ENCODE measurements at places on chromosomes 3 and 15.

- H3K4me3 ChIP-seq, result no peak overlapping the region
- DNase-seq, result no peak
- H3K27me3 ChIP-seq, result no peaks in the 10 kb centered on the region
Measured at GRCh38 chr15:84648539-84648938, 5.5 kb downstream of the WDR73 start.

GRCh38 chr15:89845305-89845893 lies 30.7 kb upstream of the ANPEP start:
- H3K27me3 ChIP-seq, result no peaks in the 10 kb centered on the region
- no peak overlapping the region for H3K4me3 ChIP-seq
- DNase-seq, result no peak

GRCh38 chr3:119042162-119042561 lies 7.5 kb upstream of the IGSF11 start:
- H3K4me1 ChIP-seq, result no peaks in the 10 kb centered on the region
- H3K4me3 ChIP-seq, result no peak overlapping the region
- no peak for DNase-seq

- no peaks in the 10 kb centered on the region for H3K4me1 ChIP-seq
- no peak for DNase-seq
- H3K36me3 ChIP-seq, result no peaks in the 10 kb centered on the region
- no peak overlapping the region for H3K27ac ChIP-seq
Measured at GRCh38 chr3:23738944-23739343, 66.8 kb upstream of the UBE2E1 start.

GRCh38 chr3:112602217-112602838 lies 38.6 kb downstream of the CCDC80 start:
- H3K27ac ChIP-seq, result no peak overlapping the region
- no peak for DNase-seq
- H3K36me3 ChIP-seq, result peaks cover 18% of the 10 kb centered on the region
- H3K27me3 ChIP-seq, result no peaks in the 10 kb centered on the region
- peaks cover 11% of the 10 kb centered on the region for H3K4me1 ChIP-seq

DNA sequence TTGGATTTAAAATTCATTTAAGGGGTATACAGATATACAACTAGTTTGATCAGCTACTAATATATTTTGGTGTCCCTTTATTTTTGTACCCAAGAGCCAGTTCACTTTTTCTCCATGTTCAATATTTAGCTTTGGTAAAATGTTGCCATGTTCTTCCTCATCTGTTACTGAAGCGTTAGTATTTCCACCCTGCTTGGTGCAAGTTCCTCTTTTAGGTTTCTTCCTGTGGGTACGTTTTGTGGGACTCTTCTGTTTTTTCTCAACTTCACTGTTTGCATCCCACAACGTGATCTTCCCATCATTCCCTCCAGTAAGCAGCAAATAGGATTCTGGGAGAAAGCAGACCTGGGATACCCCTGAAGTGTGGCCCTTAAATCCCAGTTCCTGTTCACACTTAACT lies 14.1 kb downstream of the WDR53 start:
- H3K27me3 ChIP-seq, result no peaks in the 10 kb centered on the region
- DNase-seq, result no peak
- H3K36me3 ChIP-seq, result peaks cover 37% of the 10 kb centered on the region
- no peak overlapping the region for H3K27ac ChIP-seq

DNA sequence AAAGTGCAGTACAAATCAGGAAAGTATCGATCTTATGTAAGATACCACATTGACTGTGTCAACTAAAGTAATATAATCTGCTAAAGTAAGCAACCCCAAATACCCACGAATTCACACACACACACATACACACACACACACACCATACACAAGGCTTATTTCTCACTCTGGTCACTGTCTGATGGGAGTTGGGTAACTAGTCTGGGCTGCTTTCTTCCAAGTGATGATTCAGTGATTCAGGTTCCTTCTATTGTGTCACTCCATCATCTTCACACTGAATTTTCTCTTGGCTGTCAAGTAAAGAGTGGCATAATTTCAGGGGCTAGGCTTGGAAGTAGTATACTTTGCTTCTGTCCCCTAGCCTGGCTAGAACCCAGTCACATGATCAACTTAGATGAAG lies 104.8 kb upstream of the CCDC54 start:
- H3K4me3 ChIP-seq, result no peak overlapping the region
- H3K27me3 ChIP-seq, result no peaks in the 10 kb centered on the region
- no peaks in the 10 kb centered on the region for H3K36me3 ChIP-seq
- no peaks in the 10 kb centered on the region for H3K4me1 ChIP-seq

DNA sequence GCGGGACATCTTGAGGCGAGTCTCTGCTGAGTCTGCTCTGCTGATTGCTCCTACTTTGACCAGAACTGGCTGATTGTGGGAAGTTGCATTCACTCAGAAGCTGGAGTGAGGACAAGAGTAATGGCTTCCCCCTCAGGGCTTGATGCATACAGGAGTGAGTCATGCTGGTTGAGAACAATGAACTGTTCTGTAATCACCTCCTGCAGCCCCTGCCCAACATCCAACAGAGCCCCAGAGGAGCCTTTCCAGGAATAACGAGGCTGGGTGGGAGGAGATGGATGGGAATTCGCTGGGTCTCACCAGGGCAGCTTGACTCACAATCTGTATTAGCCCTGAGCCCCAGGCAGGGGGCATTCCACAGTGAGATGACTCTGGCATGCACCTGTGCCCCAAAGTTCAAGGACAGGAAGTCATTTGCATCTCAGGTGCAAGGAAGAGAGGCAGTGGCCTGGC lies 85.0 kb downstream of the RAB11A start:
- no peaks in the 10 kb centered on the region for H3K4me1 ChIP-seq
- no peaks in the 10 kb centered on the region for H3K36me3 ChIP-seq
- H3K27ac ChIP-seq, result no peak overlapping the region
- no peak for DNase-seq
- H3K4me3 ChIP-seq, result no peak overlapping the region
- H3K27me3 ChIP-seq, result peaks cover 14% of the 10 kb centered on the region

DNA sequence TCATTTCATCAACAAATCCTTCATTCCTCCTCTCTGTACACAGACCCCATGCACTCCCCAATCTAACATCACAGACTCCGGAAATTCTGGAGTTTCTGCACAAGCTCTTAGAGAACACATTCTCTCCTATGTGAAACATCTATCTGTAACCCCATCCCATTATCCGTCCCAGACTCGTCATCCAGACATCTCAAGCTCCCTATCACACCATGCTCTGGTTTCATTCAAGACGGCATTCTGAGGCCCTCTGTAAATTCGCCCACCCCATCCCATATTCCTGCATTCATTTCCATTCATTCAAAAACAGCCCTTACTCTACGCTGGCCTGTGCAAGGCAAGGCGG lies 575 bp downstream of the LEO1 start:
- DNase-seq, result no peak
- peak overlapping the region; percentile 95 for H3K27ac ChIP-seq
- H3K27me3 ChIP-seq, result no peaks in the 10 kb centered on the region
- H3K36me3 ChIP-seq, result no peaks in the 10 kb centered on the region
- H3K4me3 ChIP-seq, result peak overlapping the region; percentile 95
- peaks cover 3% of the 10 kb centered on the region for H3K4me1 ChIP-seq

- no peak overlapping the region for H3K4me3 ChIP-seq
- peaks cover 18% of the 10 kb centered on the region for H3K4me1 ChIP-seq
- H3K27ac ChIP-seq, result no peak overlapping the region
- H3K27me3 ChIP-seq, result no peaks in the 10 kb centered on the region
Measured at GRCh38 chr3:184129012-184129411, 6.1 kb upstream of the EIF2B5 start.

GRCh38 chr15:31082771-31083369 lies 18.7 kb downstream of the TRPM1 start:
- H3K4me1 ChIP-seq, result peaks cover 26% of the 10 kb centered on the region
- H3K4me3 ChIP-seq, result no peak overlapping the region
- peak overlapping the region; percentile 85 for H3K27ac ChIP-seq

DNA sequence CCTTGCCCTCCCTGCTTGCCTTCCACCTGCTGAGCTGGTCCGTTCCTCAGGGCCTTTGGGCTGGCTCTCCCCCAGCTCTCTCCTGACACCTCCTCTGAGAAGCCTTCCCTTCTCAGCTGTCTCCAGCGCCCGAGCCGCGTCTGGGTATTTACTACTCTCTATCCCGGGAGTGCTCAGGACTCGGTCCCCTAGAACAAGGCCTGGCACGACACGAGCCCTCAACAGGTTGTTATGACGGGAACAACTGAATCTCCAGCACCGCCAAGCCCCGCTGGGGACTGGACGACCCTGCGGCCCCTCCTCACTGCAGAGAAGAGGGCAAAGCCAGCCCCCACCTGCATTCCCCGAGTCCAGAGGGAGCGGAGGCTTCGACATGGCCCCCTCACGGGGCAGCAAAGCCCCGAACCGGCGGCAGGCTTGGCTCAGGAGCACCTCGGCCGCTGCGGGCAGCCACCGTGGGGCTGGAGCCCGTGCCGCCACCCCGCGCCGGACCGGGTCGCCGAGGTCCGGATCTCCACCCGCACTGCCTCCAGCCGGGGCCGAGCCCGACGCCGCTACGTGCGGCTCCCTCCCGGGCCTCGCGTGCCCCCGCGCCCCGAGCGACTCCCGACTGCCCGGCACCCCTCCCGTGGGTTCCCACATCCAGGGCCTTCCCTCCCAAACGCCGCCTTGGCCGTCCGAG lies 792 bp downstream of the TPRA1 start:
- H3K27ac ChIP-seq, result peak overlapping the region; percentile 94
- H3K27me3 ChIP-seq, result no peaks in the 10 kb centered on the region
- no peaks in the 10 kb centered on the region for H3K36me3 ChIP-seq
- no peak for DNase-seq

- H3K4me1 ChIP-seq, result no peaks in the 10 kb centered on the region
- no peak for DNase-seq
- no peak overlapping the region for H3K4me3 ChIP-seq
- no peak overlapping the region for H3K27ac ChIP-seq
- H3K36me3 ChIP-seq, result no peaks in the 10 kb centered on the region
Measured at GRCh38 chr3:8097690-8098089, 403.9 kb upstream of the LMCD1 start.

DNA sequence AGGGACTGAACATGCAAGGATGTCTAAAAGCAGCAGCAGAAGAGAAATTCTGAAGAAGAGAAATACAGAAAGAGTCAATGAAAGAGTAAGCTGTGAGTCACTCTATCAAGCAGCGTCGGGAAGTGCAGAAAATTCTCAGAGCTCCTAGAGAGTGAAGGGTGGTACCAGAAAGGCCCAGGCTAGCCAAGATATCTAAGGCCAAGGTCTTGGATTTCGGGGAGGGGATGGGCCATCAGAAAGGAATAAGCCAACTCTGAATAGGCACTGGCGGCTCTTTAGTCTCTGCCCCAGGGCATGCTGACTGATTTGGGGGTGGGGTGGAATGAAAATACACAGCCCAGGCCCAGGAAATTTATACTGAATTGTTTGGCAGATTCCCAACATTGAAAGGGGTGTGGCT lies 70.8 kb downstream of the GPR156 start:
- no peaks in the 10 kb centered on the region for H3K36me3 ChIP-seq
- H3K4me3 ChIP-seq, result no peak overlapping the region
- H3K27ac ChIP-seq, result no peak overlapping the region

GRCh38 chr3:38555926-38556325 lies 59.8 kb downstream of the EXOG start:
- H3K36me3 ChIP-seq, result no peaks in the 10 kb centered on the region
- no peak for DNase-seq
- no peak overlapping the region for H3K4me3 ChIP-seq

- H3K4me3 ChIP-seq, result no peak overlapping the region
- no peak overlapping the region for H3K27ac ChIP-seq
- no peaks in the 10 kb centered on the region for H3K27me3 ChIP-seq
- no peaks in the 10 kb centered on the region for H3K4me1 ChIP-seq
- DNase-seq, result no peak
Measured at GRCh38 chr3:167675848-167676247, 22.1 kb upstream of the WDR49 start.

- no peak overlapping the region for H3K27ac ChIP-seq
- no peaks in the 10 kb centered on the region for H3K27me3 ChIP-seq
- no peak overlapping the region for H3K4me3 ChIP-seq
- no peaks in the 10 kb centered on the region for H3K4me1 ChIP-seq
- H3K36me3 ChIP-seq, result no peaks in the 10 kb centered on the region
Measured at GRCh38 chr3:119550192-119550910, 9.1 kb downstream of the CD80 start.

DNA sequence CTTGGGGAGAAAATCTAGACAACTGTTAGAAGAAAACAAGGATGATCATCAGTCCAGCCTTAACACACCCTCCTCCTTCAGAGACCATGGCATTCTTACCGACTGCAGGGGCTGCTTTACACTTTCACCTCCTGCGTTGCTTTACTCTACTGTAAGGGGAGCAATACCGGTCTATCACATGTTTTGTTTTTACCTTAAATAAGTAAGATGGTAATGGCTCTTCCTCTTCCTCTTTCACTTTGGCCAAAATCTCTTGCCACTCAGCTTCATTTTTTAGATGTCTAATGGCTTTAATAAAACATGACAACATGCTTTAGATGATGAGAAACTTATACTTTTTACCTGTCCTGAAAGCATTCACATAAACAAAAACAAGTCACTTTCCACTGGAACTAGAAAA lies 33.4 kb upstream of the STIMATE start:
- H3K27me3 ChIP-seq, result no peaks in the 10 kb centered on the region
- H3K4me3 ChIP-seq, result no peak overlapping the region
- H3K36me3 ChIP-seq, result no peaks in the 10 kb centered on the region
- H3K27ac ChIP-seq, result no peak overlapping the region
- no peak for DNase-seq

GRCh38 chr3:193883551-193883950 lies 252.4 kb upstream of the HES1 start:
- H3K27me3 ChIP-seq, result no peaks in the 10 kb centered on the region
- peaks cover 3% of the 10 kb centered on the region for H3K4me1 ChIP-seq
- no peaks in the 10 kb centered on the region for H3K36me3 ChIP-seq
- no peak overlapping the region for H3K4me3 ChIP-seq
- peak overlapping the region; percentile 87 for H3K27ac ChIP-seq

DNA sequence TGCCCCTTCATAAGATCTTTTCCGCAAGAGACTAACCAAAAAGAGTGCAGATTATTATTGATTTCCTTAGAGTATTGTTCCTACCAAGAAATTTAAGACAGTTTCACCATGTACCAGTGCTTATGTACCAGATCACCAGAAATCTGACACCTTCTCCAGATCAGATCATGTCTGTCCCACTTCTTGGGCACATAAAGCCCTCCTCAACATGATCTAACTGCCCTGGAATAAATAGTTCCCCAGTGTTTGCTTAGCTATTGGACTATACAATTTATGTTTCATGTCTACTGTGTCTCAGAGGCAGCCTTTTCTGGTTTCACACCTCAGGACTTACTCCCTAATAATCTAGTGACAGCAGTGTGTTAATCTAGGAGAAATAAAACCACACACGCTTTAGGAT lies 46.8 kb downstream of the NME9 start:
- peak overlapping the region; percentile 26 for H3K27ac ChIP-seq
- no peaks in the 10 kb centered on the region for H3K27me3 ChIP-seq
- no peak for DNase-seq
- H3K36me3 ChIP-seq, result no peaks in the 10 kb centered on the region
- H3K4me3 ChIP-seq, result no peak overlapping the region
- H3K4me1 ChIP-seq, result peaks cover 25% of the 10 kb centered on the region
